ENCODE measurements at places on chromosomes 11 and 22.

- no peak for DNase-seq
Measured at GRCh38 chr11:104984808-104985207, 16.4 kb upstream of the CASP4 start.

- DNase-seq: no peak
Measured at GRCh38 chr22:26536056-26536761, 23.9 kb upstream of the TFIP11 start.

- DNase-seq: no peak
Measured at GRCh38 chr11:13064593-13064992, 55.5 kb downstream of the RASSF10 start.

DNA sequence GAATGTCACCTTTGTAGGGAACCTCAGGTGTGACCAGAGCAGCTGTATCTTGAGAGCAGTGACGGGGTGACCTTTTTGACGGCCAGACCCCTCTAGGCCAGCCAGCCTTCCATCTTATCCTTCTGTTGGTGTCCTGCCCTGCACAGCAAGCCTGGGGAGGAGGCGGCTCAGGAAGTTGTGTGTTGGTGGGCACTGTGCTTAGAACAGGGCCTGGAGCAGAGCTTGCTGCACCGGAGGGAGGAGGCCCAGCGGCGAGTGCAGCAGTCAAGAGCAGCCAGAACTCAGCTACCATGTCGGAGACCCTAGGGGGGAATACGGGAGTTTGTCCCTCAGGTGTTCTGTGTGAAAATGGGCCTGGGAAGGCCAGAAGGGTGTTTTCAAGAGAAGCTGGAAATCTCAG, 129.4 kb downstream of the OSBP2 start:
- no peak for DNase-seq

DNA sequence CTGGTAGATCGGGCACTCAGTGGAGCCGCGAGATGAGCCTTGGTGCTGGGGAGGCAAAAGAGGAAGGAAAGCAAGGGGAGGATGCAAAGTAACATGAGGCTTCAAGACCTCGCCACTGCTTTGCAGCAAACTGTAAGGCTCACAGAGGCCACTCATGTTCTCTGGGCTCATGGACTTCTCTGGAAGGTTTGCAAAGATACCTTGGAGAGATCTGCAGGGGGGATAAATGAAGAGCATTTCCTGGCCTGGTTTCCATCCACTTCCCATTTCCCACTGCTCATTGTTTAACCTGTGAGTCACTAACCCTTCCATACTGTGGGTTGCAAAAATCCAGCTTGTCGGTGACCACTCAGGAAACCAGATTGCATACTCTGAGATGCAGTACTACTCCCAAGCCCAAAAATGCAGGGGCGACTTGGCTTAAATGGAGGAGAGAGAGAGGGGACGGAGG, 38.5 kb downstream of the OSBP2 start:
- peak; percentile 53 for DNase-seq

DNA sequence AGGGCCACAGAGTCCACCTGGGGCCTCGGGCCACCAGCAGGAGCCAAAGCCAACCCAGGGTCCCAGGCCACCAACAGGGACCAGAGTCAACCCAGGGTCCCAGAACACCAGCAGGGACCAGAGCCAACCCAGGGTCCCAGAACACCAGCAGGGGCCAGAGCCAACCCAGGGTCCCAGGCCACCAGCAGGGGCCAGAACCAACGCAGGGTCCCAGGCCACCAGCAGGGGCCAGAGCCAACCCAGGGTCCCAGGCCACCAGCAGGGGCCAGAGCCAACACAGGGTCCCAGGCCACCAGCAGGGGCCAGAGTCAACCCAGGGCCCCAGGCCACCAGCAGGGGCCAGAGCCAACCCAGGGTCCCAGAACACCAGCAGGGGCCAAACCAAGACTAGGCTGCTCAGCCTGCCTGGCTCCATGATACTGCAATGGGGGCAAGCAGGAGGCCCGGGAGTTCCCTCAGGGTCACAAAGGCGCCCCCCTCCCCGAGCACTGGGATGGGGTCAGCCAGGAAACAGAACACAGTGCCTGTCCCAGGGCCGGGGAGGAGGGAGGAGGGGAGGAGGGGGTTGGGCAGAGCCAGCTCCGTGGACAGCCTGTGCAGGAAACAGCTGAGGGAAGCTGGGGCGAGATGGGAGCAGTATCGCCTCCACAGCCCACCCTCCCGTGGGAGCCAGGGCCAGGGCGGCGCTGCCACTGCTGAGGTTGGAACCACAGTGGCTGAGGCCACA, 62.0 kb upstream of the PRR5 start:
- DNase-seq: no peak

DNA sequence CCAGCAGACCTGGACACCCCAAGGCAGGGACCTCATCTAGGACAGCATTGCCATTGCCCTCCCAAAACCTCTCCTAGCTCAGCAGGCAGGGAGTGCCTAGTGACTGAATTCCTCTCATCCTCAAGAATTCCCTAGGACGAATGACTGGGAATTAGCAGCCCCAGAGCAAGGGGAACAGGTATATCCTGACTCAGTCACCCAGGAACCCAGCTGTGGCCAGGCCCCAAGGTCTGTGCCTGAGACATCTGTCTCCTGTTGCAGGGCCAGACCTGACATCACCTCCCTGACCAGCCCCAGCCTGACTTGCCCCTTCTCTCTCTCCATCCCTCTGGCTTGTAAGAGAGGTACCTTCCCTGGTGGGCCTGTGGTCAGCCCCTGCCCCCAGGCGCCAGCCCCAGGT, 39.0 kb upstream of the SUSD2 start:
- DNase-seq: no peak

GRCh38 chr11:12430351-12430750, 53.0 kb downstream of the PARVA start:
- peak; percentile 56 for DNase-seq

GRCh38 chr11:27171376-27171958, 130.9 kb downstream of the BBOX1 start:
- DNase-seq: no peak

DNA sequence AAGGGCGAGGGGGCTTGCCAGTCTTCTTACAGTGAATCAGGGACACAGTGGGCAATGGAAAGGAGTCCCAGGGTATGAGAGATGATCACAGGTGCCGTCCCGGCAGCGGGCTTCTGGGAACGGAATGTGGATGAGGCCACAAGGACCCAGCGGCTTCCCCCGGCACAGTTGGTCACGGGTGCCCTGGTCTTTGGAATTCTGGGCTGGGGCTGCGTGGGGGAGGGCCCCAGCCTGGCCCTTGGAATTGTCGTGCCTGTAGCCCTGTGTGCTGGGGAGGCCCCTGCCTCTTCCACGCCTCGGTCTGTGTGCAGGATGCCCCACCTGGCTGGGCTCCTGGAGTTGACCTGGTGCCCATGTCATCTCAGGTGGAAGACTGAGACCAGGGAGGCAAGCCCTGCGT, 76.6 kb downstream of the FBLN1 start:
- no peak for DNase-seq

DNA sequence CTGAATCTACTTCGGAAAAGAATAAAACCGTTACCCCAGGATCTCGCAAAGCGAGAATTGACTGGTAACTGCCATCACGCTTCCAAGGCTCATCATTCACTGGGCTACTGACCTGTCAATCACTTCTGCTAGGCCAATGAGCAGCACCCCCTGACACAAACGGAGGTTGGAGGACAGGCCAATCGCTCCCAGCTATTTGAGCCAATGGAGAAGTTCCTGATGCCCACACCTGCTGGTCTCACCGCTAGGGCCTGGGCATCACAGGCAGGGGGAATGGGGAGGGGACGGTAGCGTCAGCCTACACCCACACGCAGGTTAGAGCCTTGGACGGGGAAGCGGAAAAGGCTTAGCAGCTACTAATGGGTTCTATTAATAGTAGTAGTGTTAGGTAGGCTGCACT, 56.7 kb upstream of the CHST1 start:
- no peak for DNase-seq

DNA sequence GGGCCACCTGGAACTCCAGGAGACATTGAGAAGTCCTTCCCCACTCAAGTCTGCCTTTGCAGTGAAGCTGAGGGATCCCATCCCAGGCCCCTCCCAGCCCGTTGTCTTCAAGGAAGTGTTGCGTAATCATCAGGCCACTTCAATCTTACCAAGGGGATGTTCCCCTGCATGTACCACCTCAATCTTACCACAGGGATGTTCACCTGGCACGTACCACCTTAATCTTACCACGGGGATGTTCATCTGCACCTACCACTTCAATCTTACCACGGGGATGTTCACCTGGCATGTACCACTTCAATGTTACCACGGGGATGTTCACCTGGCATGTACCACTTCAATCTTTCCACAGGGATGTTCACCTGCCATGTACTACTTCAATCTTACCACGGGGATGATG, 108.0 kb upstream of the SYN3 start:
- no peak for DNase-seq

GRCh38 chr11:16603245-16603644, 135.2 kb upstream of the C11orf58 start:
- DNase-seq: no peak

GRCh38 chr11:13962562-13963168, at the start of gene SPON1:
TSS of gene SPON1 (plus strand) at chr11:13962723. CDS start at chr11:13962905, 182 bp downstream.
- no peak for DNase-seq

- no peak for DNase-seq
Measured at GRCh38 chr22:22976033-22976922, 88.7 kb downstream of the IGLL5 start.

- DNase-seq: no peak
Measured at GRCh38 chr11:21785351-21785750, 407.5 kb upstream of the ANO5 start.

DNA sequence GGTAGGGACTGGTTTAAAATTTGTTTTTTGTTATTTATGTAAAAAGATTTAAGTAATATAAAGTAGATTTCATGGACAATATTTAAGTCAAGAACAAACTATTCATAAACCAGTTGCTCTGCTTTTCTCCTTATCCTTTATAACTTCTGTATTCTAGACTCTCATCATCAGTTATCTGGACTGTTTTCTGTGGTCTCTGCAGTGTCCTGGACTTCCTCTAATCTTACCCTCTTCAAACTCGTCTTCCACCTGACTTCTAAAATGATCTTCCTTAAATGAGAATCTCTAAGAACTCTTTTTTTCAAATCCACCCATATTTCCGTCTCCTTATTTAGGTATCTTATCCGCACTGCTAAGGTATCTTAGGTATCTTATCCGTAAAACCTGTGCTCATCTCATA, 8.1 kb downstream of the RRM1 start:
- no peak for DNase-seq

- no peak for DNase-seq
Measured at GRCh38 chr11:126344141-126345080, 11.1 kb upstream of the ST3GAL4 start.

DNA sequence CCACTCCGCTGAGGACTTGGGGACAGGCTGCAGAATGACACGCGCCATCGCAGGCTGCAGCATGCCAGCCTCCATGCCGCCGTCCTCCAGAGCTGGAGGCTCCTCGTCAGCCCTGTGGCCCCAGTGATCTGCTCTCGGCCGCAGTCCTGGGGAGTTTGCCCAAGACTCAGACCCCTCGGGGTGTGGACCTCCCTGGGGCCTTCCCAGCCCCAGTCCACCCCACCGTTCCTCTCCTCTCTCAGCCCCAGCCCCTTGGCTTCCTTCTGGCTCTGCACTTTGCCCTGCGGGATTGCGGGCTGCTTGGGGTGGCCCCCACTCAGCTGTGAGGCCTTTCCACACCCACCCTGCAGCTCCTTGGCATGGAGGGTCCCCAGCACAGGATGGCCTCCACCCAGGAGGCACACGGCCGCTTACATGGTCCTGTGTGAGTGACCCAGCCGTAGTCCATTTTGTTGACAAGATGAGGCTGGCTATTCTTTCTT, 414.9 kb downstream of the TBC1D22A start:
- no peak for DNase-seq

GRCh38 chr22:30307041-30307574, 17.8 kb upstream of the CASTOR1 start:
- no peak for DNase-seq

DNA sequence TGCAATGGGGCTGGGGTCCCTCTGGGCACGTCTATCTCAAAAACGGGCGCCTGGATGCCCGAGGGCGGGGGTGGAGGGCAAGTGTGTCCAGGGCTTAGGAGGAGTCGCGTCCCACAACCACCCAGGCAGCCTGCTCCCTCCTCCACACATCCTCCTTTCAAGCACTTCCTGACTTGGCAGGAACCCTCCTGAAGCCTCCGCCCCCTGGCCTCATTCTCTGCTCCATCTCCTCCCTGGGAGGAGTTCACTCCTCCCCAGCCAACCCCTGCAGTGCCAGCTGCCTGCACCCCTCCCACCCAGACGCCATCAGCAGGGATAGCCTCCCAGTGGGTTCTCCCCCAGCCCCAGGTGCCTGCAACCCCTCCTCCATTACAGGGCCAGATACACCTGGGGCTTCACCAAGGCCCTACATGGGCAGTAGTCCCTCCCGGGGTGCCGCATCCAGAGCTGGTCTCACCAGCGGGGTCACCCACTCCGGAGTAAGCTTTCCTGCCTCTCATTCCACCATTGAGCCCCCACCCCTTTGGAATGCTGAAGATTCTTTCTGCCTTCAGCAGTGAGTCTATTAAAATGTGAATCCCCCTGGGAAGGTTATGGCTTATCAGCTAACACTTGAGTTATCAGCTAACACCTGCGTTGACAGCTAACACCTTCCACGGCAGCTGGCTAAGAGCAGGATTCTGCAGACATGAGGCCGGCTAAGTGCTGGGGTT, 24.4 kb downstream of the RTN4R start:
- DNase-seq: peak; percentile 65

DNA sequence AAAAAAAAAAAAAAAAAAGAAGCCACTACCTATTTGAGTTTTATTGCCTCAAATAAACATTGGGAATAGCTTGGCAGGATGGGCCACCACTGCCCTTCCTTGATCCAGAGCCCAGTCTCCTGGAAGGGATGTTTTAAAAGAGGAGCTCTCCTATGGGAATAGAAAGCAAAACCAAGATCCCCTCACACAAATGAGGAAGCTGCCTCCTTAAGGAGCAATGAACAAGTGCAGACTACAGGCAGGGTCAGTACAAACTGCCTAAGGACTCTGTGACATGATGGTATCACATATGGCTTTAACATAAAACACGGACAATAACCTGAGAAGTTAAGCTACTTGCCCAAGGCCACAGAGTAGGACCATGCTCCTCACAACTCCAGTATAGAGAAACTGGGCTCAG, 120.8 kb downstream of the NAT10 start:
- no peak for DNase-seq

GRCh38 chr11:120805960-120806555, 217.8 kb upstream of the TBCEL start:
- no peak for DNase-seq

- no peak for DNase-seq
Measured at GRCh38 chr11:77557553-77557952, 32.2 kb upstream of the AQP11 start.

DNA sequence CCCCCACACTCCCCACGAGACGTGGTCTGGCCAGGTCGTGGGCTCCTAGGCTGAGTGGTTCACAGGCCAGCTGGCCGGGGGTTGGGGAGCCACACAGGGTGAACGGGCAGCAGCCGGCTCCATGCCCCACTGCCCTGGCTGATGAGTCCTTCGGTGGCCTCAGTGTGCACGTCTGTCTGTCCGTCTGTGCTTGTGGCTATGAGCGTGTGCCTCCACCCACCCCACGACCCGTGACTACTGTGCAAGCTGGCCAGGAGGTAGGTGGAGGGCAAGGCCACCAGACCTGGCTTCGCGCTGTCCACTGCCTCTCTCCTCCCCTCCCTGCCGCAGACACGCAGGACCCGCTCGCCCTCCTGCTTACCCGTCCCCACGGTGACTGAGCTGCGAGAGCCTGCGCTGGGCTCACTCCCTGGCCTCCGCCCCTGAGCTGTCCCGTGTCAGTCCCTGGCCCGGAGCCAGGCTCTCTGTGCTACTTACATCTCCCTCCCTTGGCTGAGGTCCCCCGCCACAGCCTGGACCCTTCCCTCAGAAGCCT, 14.1 kb downstream of the CSDC2 start:
- DNase-seq: no peak

- peak; percentile 91 for DNase-seq
Measured at GRCh38 chr22:39528681-39529486, 3.7 kb downstream of the RPS19BP1 start.
